SW 1271 (cell line): ENCODE measurements at places on chromosomes 11 and 22.

DNA sequence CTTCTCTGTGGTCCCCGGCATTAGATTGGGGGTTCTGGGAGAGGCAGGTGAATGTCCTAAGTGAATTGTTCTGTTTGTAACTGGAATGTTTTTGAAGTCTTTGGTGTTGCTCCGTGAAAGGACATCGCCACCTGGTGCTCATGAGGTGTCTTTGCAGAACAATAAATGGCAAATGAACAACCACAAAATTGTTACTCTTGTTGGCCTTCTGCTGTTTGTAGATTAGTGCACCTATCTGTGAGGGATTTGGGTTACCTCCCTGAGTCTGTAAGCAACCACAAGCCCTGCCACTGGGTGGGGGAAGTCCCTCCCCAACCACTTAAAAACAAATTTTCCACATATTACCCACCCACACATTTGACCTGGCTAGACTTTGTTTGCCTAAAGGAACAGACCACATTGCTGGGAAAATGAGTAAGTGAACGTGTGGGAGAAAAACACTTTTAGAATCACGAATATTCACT lies 4.7 kb downstream of the MPEG1 start:
- no peak for DNase-seq

- DNase-seq = no peak
These were observed 15.3 kb downstream of the OSBPL5 start for GRCh38 chr11:3149852-3150188.

DNA sequence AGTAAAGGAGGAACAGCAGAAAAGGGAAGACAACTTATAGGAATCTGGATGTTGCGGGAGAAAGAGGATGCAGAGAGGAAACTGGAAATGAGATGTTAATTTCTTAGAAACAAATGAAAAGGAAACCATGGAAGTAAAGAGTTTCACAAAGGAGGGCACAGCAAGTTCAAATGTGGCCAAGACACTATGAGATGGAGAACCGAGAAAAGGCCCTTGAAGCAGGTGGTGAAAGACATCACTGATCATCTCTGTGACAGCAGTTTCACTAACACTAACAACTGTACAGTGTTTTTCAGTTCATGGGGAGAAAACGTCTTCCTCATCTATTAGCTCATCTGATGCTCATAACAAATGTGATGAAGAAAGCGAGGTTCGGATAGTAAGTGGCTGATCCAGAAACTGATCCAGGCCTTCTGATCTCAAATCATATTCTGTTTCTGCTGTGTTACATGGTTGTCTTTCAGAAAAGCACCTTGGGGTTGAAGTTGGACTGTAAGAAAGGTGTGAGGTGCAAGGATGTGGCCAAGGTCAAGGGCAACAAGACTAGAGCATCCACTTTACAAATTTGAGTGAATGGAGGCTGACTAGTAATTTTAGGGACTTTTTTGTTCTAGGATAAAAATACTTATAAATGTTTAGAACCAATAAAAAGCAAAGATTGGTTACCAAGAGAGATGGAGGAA lies 492.1 kb upstream of the CADM1 start:
- no peak for DNase-seq

- no peak for DNase-seq
These were observed 3.7 kb downstream of the PDGFB start for GRCh38 chr22:39240831-39241793.

DNA sequence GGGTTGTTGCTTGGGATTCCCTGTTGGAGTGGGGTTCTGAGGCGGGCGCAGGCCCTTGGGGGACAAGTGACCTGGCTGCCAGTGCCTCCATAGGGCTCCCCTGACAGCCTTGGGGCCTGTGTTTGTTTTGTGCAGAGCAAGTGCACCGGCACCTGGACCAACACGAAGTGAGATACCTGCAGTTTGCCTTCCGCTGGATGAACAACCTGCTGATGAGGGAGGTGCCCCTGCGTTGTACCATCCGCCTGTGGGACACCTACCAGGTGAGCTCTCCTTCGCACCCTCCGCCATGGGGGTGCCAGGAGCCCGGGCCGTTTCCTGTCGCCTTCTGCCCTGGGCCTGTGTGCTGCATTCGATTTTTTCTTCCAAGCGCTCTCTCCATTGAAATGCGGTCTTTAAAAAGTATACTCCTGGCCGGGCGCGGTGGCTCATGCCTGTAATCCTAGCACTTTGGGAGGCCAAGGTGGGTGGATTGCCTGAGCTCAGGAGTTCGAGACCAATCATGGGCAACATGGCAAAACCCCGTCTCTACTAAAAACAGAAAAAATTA lies 274.6 kb downstream of the TBC1D22A start:
- no peak for DNase-seq

DNA sequence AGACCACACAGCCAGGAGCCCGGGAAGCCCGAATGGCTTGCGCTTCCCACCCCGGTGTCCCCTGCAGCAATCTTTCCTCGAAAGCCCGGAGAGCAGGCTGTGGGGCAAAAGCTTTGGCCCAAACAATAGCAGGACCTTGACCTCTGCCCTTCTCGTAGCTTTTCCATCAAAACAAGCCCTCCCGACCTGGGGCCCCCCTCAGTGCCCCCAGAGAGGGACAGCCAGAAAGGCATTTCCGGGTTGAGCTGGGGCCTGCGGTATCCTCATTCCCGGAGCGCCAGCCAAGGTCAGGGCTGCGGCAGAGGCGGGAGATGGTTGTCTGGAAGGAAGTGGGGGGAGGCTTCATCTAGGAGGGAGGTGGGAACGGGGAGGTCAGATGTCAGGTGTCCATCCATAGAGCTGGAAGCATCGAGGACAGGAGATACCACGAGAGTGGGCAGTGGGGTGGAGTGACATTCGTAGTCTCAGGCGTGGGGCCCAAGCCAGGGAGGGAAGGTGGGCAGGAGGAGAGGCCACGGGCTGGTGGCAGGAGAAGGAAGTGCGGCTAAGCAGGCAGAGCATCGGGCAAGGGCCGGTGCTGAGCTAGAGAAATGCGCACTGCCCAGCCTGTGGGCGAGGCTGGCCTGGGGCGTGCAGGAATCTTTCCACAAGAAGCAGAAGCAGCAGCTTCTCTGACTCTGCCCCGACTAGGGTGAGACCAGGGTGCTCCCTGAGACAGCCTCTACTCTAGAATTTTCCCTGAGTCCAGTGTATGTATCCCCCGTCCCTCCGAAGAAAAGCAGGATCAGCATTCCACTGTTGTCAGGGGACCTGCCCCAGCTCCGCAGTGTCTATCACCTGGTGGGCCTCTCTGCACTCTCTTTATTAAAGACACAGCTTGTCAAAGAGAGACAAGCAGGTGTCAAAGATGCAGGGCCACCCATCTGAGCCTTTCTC lies 14.3 kb downstream of the PDGFB start:
- no peak for DNase-seq

- DNase-seq = no peak
These were observed 9.3 kb upstream of the MRGPRD start for GRCh38 chr11:68989936-68990606.

DNA sequence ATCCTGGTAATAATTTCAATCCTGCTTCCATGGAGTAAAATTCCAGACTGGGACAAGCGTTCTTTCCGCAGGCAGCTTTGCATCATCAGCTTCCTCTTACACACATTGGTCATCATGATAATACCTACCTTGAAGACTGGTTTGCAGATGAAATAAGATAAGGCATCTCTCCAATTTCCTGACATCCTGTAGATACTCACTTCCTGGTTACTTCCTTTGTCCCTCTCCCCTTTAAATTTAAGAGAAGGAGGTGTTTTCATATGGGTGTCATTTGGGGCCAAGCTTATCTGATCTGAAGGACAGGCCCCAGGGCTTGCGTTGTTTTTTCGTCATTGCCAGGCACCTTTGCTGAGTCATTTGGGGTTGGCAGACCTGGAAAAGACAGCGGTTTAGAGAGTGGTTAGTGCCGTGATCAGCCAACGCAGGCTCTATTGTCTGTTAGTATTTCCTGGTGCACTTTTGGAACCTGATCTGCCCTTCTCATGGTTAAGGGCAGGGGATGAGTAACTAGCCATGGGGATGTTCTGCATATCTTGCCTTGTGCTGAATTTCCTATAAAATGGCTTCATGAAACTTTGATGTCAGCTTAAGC lies 24.1 kb downstream of the GRAMD1B start:
- DNase-seq = no peak

- DNase-seq = no peak
These were observed 144.7 kb downstream of the TTC17 start for GRCh38 chr11:43503417-43503816.

GRCh38 chr22:39287076-39287725 lies 32.2 kb downstream of the RPL3 start:
- no peak for DNase-seq

DNA sequence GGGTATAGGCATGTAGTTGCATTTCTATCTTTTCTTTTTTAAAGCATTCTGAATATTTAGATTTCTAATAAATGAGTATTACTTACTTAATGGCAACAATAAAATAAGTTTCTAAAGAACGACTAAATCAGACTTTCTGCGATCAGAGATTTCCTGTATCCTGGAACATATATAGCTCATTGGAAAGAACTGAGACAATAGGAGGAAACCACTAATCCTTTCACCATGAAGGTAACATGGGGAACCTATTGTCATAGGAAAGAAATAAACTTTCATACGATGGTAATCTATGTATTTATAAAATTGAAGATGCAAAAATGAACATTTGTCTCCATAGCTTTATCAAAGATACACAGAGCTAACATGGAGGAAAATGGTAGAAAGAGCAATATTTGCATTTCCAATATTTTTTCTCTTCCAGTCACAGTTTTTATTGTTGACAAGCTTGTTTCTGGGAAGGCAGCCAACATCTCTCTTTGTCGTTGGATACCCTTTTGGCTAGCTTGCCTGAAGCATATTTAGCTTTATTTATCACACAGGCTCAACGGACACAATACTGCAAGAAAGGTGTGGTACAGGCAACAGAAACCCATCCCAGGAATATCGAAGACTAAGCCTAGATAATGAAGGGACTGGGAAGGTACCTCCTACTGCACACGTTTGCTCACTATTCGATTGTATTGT lies 293.3 kb upstream of the MPPED2 start:
- DNase-seq = no peak

- no peak for DNase-seq
These were observed 16.9 kb upstream of the RAC2 start for GRCh38 chr22:37260901-37261336.

- DNase-seq = no peak
These were observed 63.8 kb downstream of the ST14 start for GRCh38 chr11:130223291-130223971.

DNA sequence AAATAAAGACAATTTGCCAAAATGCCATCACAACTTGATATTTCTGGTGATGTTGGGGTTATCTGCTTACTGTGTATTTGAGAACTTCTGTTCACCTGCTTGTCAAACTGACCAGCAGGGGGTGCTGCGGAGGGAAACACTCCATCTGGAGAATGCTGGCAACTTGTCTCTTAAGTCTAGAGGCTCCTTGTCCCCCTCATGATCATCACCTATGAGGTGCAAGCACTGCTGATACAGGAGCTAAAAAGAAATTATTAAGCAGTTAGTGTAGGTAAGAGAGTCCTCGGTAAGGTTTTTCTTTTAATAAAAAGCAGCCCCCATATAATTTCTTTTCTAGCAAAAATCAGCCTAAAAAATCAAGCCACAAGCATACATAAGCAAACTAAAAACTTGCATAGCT lies 32.7 kb upstream of the GLYATL1B start:
- peak; percentile 3 for DNase-seq

DNA sequence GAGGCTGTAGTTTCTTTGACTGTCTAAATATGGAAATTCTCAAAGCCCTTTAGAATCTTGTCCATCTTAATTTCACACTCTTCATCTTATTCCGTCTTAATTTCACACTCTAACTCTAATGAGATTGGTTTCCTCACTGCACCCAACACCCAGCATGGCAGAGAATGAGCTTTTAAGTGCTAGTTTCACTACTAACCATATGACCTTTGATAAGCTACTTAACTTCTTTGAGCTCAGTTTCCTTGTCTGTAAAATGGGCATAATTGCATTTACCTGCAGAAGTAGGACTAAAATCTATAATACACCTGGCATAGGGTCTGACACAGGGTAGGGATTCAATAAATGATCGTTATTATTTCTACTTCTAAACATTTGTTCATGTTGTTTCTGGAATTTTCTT lies 30.4 kb downstream of the TBCEL start:
- no peak for DNase-seq

- DNase-seq = no peak
These were observed 18.6 kb upstream of the NAP1L4 start for GRCh38 chr11:3010521-3011275.

DNA sequence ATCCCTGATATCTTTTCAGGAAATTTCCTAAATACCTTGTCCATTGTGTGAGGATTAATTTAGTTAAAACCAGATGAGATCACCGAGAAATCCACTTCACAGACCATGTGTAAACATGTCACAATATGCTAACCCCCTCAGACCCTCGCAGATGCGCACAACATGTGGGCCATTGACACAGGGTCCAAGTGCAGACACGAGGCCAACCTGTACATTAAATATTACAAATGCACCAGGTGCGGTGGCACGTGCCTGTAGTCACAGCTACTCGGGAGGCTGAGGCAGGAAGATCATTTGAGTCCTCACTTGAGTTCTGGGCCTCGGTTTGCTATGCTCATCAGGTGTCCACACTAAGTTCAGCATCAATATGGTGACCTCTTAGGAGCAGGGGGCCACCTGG lies 9.9 kb upstream of the TMPRSS4 start:
- no peak for DNase-seq

- DNase-seq = no peak
These were observed 9.0 kb downstream of the CSNK2A3 start for GRCh38 chr11:11344045-11344444.

- no peak for DNase-seq
These were observed 219.8 kb downstream of the ETS1 start for GRCh38 chr11:128367573-128367972.

- DNase-seq = no peak
These were observed 889 bp upstream of the DMC1 start for GRCh38 chr22:38570779-38571364.

DNA sequence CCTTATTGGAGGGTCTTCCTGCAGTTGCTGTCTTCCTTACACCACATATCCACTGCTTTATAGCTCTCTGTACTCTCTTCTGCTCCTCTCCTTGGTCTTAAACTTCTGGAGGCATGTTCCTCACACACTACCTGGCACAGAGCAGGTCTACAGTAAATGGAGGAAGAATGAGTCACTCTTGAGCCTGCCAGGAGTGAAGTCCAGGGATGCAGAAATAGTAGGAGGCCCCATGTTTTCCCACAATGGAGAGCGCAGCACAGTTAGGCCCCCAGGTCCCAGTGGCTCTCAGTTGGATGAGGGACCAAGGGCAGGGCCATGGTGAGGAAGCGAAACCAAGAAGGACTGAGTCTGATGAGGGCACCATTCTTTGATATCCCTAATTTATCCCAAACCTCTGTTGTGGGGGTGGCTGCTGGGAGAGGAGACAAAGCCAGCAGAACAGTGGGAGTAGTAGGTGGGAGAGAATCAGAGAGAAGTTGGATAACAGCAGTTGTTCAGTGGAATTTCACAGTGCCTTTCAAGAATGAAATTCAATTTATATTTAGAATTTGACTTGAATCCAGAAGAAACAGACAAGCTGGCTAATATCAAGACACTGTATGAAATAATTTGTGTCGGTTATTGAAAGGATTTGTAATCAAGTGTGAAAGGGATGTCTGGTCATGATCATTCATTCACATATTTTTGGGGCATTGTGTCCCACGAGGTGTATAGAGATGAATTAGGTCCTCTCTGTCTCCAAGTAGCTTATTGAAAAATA lies 187.8 kb downstream of the HIPK3 start:
- no peak for DNase-seq

GRCh38 chr11:129373489-129373953 lies 2.1 kb upstream of the BARX2 start:
- no peak for DNase-seq

GRCh38 chr11:10460611-10461275 lies 5.7 kb downstream of the AMPD3 start:
- no peak for DNase-seq

- no peak for DNase-seq
These were observed 7.8 kb upstream of the AP1B1 start for GRCh38 chr22:29396126-29396525.

- no peak for DNase-seq
These were observed 11.5 kb upstream of the PEX26 start for GRCh38 chr22:18066181-18066859.
